Stimulated activated CD4-positive, alpha-beta T cell treated with anti-CD3 and anti-CD28 coated beads, Interleukin-15, amount 100 ng/mL, for 1 hour (primary cell): ENCODE measurements at places on chromosomes 12 and 14.

DNA sequence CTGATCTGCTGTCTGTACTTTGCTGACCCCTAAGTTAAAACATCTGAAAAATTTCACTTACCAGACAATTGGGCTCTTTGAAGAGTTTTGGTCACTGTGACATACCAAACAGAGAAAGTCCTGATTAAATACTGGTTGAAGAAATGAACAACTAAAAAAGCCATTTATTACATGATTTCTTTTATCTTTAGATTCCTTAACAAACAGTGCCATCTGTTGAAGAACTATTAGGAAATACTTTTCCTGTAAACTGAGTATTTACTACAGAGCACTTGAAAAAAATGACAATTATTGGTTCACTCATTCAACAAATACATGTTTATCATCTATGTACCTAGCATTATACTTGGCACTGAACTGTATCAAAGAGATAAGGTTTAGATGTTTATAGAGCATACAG lies 6.5 kb upstream of the WASHC4 start:
- no peak for DNase-seq

DNA sequence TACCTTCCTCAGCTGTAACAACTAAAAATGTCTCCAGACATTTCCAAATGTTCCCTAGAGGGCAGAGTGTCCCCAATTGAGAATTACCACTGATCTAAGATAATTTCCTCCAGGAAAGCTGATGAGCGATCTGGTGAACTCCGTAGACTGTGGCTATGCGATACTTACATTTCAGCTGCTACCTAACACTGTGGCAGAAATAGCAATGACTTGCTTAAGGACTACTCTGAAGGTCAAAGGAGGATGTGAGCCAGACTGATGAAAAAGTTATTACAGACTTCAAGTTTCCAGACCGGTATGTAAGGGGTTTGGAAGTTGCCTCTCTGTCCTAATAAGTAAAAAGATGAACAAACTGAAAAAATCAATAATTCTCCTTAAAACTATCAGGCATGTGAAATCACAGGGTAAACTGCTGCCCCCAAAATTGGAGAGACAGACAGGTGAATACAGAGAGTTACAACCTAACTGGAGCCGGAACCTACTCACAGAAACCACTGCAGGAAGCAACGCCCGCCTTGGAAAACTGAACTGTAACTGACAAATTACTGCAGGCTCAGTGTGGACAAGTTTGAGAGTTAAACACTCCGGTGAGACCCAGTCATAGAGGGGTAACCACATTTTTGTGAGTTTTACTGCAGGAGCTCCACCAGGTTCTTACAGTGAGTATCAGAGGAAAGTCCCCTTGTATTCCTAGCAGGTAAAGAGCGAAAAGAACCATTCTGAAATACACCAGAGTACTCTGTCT lies 60.0 kb upstream of the PARP11 start:
- no peak for DNase-seq

GRCh38 chr14:52220924-52221811 lies 46.3 kb upstream of the PTGDR start:
- DNase-seq = no peak

- no peak for DNase-seq
Measured at GRCh38 chr12:101231636-101232035, 21.6 kb upstream of the SLC5A8 start.

DNA sequence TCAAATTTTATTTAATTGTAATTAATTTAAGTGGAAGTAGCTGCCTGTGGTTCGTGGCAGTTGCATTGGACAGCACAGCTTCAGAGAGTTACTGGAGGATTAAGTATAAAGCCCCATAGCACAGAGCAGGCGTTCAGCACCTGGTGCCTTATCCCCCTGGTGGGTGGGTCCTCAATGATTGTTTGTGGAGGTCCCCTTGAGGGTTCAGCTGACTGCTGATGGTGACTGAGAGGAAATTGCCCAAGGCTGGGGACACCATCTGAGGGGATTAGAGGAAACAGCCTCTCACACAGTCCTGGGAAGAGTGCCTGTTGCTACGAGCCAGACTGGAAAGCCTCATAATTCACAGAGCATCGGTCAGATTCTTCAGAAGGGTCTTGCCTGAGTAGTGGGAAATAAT lies 83.4 kb upstream of the NOS1 start:
- DNase-seq = no peak

DNA sequence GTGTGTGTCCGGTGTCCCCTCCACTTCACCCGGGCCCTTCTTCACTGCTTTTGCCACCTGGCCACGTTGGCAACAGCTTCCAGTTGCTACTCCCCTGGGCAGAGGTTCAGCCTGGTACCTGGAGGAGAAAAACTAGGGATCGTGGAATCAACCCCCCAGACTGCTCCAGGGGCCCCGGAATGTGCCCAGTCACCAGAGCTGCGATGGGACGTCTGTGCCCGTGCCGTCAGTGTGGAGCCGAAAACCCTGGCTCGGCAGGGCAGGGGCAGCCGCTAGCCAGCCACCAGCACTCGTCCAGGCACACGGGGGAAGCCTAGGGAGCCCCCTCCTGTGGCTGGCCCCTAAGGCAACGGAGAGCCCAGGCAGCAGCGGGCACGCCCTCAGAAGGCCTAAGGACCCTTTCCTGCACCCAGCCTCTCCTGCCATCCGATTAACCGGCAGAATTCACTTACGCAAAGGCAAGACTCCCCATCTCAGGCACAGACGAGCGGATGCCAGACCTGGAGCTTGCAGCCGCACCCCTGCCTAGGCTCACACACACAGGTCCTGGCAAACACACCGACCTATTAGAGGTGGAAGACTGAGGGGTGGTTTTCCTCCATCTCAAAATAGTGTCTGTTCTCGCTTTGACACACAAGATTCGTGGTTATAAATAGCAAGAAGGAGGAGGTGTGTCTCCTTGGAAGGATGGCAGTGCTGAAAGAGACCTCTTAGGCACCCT lies 62.6 kb downstream of the FBXL14 start:
- DNase-seq = no peak
